ENCODE measurements at places on chromosomes 7 and 10.

GRCh38 chr10:52032681-52033629 is 281.1 kb upstream of the DKK1 start:
- no peak for DNase-seq

DNA sequence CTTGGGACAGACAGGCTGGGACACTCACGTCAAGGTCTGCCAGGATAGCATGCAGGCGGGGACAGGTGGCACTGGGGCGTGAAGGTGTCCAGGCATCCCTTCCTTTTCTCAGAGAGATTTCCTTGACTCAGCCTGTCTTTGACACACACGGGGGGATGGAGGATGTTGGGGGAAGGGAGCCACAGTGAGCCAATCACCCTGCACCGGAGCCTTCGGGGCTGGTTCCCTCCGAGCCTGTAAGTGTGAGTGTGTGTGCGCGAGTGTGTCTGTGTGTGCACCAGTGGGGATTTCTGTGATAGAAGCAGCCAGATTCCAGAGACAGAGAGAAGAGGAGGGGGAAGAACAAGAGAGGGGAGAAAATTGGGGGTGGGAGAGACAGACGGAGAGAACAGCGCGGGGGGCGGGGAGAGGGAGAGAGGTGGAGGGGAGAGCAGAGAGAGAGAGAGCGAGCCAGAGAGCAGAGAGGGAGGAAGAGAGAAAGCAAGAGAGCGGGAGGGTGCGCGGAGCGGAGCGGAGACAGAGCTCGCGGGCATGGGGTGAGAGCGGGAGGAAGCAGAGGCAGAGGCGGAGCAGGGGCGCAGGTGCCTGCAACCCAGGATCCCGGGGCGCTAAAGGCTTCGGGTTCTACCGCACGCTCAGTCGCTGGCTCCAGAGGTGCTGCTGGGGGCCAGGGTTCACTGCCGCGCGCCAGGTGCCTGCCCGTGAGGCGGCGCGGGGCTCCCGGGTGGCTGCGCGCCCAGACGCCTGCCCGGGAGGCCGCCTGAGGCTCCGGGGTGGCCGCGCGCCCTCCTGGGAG is 466 bp upstream of the GPR26 start:
- no peak for DNase-seq

- DNase-seq: no peak
Observed at GRCh38 chr7:99033765-99034164, 110.1 kb downstream of the SMURF1 start.

- DNase-seq: no peak
Observed at GRCh38 chr10:126175641-126176262, 212.5 kb downstream of the ADAM12 start.

DNA sequence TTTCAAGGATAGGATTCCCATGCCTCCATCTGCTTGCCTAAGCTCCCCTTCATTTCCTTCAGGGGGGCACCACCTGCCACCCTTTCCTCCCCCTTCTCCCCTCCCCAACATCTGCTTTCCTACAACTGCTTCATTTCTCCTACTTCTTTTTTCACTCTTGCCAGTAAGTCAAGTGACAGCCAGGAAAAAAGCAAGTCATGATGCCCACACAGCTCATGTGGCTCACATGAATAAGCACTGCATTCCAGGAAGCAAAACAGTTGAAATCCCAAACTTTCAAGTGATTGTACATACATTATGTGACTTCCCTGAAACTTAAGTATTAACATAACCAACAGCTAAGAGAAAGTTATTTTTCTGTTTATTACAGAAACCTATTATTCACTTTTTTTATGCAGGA is 78.6 kb downstream of the TNS3 start:
- peak; percentile 41 for DNase-seq

- DNase-seq: no peak
Observed at GRCh38 chr10:27535317-27535716, 31.2 kb downstream of the RAB18 start.

GRCh38 chr7:142876991-142877910 is 8.3 kb downstream of the TRPV6 start:
- no peak for DNase-seq

DNA sequence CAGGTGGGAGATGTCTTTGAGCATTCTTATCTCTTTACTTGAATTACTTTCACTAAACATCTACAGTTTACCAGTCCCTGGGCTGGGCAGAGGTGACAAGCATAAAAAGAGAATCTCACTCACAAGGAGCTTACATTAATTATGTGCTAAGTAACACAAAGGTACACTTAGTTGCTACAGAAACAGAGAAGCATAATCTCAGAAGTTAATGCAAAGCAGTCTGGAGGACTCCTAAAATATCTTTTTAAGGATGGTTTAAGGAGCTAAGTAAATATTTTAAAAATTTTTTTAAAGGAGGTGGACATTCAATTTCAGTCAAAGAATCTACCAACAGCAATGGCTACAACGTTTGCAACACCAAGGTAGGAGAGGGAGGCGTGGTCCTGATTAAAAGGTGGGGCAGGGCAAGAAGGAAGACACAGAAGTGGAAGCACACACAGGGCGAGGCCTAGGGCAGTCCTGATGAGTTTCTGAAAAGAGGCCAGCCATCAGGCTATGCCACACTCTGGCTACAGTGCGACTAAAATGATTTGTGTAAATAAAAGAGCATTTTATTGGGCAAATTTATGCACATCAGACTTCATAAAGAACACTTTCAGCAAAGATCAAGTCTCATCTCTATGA is 5.3 kb downstream of the LARP4B start:
- DNase-seq: no peak

DNA sequence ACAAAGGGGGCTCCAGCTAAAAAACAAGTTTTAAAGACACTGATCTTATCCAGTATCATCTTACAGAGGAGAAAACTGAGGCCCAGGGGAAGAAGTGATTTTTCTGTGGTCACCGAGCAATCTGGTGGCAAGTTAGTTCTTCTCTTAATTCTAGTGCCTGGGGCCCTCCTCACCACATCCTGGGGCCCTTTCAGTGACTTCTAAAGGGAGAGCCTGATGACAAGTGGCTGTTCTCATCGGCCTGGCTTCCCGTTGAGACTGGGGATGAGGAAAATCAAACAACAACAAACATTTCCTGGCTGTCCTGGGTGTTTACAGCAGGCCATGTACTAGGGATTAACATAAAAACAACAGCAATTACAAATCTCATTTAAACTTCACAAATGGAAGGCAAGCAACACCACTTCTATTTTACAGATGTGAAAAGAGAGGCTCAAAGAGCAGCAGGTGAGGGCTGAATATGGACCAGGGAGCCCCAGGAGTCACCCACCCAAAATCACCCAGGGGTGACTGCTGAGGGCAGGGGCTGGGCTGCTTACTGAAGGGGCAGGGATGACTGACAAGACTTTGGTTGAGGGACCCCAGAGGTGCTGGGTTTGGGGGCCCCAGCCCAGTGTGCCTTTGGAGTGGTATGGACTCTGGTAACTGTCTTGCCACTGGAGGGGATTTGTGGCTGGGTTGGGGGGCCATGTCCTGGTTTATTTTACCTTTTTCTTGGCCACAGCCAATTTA is 24.7 kb upstream of the MTPAP start:
- DNase-seq: no peak

DNA sequence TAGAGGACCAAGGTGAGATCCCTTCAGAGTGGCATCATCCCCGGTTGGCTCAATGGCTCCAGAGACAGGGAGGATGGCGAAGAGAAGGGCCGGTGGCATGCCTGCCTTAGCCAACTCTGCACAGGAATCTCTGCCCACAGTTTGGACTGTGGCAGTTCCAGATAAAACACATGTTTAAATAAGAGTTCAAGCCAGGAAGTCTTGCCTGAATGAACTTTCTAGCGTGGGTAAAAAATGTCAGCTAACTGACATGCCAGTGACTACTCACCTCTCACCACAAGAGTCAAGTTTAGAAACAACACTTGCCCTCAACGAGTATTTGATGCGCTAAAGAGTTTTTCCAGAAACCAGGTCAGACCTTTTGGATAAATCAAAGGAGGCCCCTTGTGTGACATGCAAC is 3.0 kb downstream of the NOD1 start:
- no peak for DNase-seq

GRCh38 chr7:50246551-50246950 is 58.0 kb upstream of the IKZF1 start:
- peak; percentile 32 for DNase-seq

DNA sequence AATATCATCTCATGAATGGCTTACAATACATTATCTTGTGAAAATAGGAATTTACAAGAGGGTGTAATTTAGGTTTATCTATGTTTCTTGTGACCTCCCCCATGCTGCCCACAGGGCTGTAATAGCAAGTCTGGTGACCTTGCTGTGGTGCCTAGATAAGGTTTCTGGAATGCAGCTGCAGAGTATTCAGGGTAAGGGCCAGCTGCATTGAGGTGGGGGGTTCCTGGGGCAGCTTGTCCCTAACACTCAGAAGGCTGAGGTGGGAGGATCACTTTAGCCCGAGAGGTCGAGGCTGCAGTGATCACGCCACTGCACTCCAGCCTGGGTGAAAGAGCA is 5.3 kb upstream of the DHTKD1 start:
- peak; percentile 97 for DNase-seq

GRCh38 chr7:90201500-90202195 is 9.9 kb upstream of the STEAP2 start:
- no peak for DNase-seq

DNA sequence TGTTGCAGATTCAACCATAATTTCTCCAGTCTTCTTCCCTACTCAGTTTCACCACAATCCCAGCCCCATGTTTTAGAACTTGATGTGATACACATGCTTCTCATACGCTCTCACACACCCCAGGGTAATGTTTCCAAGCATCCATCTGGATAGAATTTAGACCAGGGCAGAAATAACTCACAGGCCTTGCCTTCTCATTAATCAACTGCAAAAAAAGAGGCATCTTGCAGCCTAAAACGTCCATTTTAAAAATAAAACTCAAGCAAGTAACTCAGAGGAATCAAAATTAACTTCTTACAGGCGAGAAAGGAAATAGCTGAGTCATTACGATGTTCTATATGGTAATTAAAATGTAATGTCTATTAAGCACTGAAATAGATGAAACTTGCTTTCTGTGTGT is 127.2 kb upstream of the RSU1 start:
- DNase-seq: no peak

DNA sequence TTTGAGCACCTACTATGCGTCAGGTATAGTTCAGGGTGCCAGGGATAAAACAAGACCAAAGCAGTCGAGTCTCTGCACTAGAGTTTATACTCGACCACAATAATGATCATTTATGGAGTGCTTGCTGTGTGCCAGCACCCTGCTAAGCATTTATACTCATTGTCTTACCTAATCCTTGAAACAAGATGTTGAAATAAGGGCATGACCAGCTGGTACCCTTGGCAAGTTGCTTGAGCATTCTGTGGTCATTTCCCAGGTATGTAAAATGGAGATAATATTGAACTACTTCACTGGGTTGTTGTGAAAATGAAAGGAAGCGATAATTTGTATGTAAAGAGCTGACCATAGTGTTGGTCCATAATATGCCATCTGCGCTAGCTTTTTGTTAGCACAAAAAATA is 185.4 kb downstream of the CYP26A1 start:
- no peak for DNase-seq

GRCh38 chr7:45417735-45418134 is 156.4 kb upstream of the ADCY1 start:
- DNase-seq: no peak

DNA sequence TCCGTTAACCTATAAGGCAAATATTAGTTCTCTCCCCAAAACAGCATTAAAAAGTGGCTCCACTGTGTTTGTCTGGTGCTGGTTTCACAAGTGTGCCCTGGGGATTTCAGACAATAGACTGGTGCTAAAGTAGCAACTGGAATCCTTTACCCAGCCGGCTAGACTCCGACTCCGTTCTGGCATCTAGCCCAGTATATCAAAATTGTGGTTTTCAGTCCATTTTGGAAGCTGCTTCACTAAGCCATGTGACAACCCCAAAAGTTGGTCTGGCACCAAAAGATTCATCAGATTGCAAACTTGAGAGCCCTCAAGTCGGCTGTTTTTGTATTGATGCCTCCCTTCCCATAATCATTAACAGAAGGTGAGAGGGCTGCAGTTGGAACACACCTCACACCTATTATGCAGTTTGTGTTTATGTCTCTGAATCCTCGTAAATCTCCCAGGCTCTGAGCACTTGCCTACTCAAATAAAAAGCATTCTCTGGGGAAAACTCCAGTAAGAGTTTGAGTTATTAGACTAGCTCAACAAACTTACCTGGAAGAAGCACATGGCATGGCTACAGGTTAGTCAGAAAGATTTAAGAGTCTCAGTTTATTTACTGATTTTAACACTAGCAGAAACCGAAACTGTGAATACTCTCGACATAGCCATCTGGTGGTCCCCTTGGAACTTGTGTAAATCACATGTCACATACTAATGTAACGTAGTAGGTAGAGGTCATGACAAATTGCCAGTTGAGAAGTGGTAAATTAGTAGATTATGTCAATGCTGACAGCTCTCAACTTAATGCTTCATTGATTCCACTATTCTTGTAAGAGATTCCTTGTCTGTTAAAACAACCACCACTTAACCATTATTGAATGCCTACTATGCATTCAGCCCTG is 14.8 kb upstream of the WNT16 start:
- DNase-seq: peak; percentile 71

DNA sequence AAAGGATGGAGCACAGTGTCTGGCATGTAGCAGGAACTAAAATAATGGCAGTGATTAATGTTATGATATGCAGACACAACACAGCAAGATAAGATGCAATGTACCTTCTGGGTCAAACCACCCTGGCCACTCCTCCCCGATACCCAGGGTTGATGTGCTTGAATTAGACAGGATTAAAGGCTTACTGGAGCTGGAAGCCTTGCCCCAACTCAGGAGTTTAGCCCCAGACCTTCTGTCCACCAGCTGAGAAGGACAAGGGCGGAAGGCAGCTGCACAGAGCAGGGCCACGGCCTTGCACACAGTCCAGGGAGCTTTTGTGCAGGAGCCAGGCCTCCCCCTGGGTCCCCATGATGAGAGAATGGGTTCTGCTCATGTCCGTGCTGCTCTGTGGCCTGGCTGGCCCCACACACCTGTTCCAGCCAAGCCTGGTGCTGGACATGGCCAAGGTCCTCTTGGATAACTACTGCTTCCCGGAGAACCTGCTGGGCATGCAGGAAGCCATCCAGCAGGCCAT is at the start of gene RBP3:
Gene RBP3, plus strand, starts transcription at position 226 of the 514 bp plus-strand sequence. Its CDS starts 122 bp downstream, at position 348.
- DNase-seq: no peak

GRCh38 chr7:5679813-5680473 is 101.5 kb downstream of the RNF216 start:
- DNase-seq: no peak

DNA sequence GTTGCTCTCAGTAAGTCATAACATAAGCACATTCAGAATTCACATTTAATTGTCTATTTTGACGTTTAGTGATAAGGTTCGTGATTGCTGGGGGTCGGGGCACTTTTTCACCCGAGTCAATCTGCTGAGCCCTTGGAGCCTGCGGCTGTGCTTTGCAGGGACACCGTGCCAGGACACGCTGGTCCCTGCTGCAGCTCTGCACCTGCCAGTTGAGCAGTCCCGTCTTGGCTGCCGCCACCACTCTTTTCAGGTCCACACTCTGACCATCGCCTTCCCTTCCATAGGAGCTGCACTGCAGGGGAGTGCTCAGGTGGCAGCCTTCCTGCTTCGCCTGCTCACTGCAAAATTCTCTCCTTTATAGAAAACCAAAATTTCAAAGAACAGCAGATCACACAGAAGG is 36.4 kb downstream of the CUL1 start:
- DNase-seq: no peak
